Posterior vena cava (tissue), 2 donors: ENCODE measurements at places on chromosomes 16 and 17. TPM values are rescaled to one million over a fixed set of nuclear protein-coding genes. Genes with fewer than 3 reads are reported as not detected.

GRCh38 chr17:7841396-7841914 lies 7.4 kb downstream of the KDM6B start:
- peak; percentile 98 for DNase-seq

- DNase-seq: no peak
Measured at GRCh38 chr16:12411516-12411915, 392.2 kb downstream of the CPPED1 start.

GRCh38 chr16:89709716-89710432 lies 8.4 kb upstream of the SPATA2L start:
- DNase-seq: no peak

GRCh38 chr17:77258638-77259037 lies 117.9 kb downstream of the SEC14L1 start:
- no peak for DNase-seq

DNA sequence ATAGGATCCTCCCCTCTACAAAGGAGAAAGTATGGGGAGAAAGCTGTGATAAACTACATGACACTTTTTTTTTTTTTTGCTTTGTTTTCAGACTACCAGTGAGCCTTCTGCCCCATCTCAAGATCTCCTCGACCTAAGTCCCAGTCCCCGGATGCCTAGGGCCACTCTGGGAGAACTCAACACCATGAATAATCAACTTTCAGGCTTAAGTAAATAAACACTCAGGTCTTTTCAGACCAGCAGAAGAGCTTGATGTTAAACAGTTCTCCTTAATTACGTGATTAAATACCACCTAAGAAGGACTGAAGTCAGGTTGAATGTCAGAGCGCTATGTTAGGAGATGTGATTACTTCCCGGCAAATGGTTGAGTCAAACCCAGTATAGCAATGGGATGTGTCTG lies 31.4 kb downstream of the COX11 start:
- DNase-seq: no peak

DNA sequence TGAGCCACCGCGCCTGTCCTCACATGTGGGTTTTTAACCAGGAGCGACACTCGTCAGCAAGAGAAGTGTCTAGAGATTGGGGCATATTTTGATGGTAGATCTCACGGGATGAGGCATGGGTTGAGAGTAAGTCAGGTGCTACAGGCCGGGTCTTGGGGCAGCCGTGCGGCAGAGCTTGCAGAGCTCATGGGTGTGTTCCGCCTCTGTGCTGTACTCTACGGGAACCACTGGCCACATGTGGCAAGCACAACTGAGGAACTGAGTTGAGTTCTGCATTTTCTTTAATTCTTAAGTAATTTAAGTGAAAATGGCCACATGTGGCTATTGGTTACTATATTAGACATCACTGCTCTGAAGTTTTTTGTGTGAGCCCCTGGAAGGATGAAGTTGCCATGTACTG lies 9.6 kb downstream of the CLUAP1 start:
- DNase-seq: peak; percentile 48

DNA sequence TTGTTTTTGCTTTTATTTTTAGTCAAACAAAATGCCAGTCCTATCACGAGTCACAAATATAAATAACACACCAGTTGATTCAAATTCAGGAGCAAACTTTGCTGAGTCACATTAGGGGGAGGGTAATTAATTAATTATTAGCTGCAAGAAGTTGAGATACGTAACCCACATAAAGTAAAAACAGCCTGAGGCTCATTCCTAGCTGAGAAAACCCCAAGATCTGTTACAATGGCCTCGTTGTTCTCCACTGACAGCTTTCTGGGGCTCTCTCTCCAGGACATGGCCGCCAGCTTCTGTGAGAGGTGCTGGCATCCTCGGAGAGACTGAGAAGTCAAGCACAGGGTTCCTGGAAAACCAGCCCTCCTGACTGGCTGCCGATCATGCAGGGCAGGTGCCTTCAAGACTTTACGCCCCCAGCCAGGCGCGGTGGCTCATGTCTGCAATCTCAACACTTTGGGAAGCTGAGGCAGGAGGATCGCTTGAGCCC lies 11.1 kb downstream of the RAB40B start:
- DNase-seq: no peak

- DNase-seq: no peak
Measured at GRCh38 chr17:67891481-67892119, 66.3 kb downstream of the BPTF start.

DNA sequence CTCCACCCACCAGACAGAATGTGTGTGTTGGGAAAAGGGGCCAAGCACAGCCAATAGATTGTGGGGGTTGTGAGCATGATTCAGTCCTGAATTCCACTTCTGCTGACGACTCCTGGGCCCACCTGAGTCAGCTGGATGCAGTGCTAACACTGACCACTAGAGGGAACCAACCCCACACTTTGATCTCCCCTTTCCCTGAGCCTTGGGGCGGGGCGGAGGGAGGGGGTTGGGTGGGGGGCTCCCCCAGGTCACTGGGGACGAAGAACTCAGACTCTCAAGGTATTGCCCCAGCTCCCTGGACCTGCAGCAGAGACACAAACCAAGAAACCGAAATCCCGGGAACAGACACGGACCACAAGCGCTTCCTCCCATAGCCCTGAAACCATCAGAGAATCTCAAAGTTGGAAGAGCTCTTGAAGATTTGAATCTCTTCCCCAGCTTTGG lies 621 bp upstream of the CSHL1 start:
- DNase-seq: peak; percentile 76

- DNase-seq: no peak
Measured at GRCh38 chr17:51147650-51148049, 5.7 kb upstream of the NME1 start.

DNA sequence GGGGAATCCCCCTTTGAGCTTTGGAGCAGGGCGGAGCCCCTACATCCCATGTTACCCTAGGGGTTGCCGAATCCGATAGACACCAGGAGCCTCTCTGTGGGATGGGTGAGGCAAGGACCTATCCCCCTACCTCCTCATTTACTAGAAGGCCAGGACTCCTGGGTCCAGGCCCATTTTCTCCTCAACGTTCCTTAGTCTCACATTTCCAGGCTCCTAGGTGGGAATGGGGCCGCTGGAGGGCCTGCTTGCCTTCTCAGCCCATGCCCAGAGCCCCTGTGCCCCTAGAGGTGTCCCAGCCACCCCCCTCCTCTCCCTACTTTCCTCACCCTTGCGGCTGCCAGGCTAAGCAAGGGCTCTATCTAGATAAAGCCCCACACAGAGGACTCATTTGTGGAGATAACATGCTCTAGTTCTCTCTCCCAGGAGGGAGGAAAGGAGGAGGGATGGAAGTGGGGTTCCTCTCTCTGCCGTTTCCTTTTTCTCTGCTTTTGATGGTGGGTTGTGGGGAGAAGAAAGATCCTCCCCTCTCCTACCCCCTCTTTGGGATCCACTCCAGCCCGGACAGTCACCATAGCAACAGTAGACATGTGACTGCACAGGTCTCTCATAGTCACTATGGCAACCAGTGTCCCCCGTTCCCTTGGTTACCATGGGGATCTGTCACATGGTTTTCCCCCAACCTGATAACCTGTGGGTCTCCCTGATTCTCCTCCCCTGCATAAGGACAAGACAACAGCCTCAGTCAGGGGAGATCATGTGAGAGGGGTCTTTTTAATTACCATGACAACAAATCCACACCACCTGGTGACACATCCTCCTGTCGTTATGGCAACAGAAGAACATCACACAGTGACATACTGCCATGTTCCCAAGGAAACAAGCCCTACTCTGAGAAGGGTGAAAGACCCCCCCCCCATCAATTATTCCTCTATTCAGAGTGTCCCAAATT lies 5.2 kb downstream of the CACNA1G start:
- DNase-seq: no peak

GRCh38 chr17:77803726-77804125 lies 154.8 kb upstream of the TNRC6C start:
- DNase-seq: peak; percentile 14

DNA sequence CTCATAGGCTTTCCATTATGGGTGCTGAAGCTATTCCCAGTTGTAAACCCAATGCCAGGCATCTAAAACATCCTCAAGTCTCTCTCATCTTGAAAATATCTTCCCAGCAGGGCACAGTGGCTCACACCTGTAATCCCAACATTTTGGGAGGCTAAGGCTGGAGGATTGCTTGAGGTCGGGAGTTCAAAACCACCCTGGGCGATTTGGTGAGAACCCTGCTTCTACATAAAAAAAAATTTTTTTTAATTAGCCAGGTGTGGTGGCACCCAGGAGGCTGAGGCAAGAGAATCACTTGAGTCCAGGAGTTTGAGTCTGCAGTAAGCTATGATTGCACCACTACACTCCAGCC lies 13.0 kb upstream of the EEF2K start:
- no peak for DNase-seq

Gene NPIPA8
- total RNA-seq: 0.43 TPM

Gene MRPL28
- 35.7 TPM for total RNA-seq

Gene SEZ6
- total RNA-seq: not detected

Gene DHX38
- total RNA-seq: 44.3 TPM

Gene TNFRSF12A
- total RNA-seq: 156 TPM
